ENCODE measurements at places on chromosomes 5 and 9.

GRCh38 chr5:143695244-143695864 is 116.6 kb upstream of the HMHB1 start:
- no peak for DNase-seq

DNA sequence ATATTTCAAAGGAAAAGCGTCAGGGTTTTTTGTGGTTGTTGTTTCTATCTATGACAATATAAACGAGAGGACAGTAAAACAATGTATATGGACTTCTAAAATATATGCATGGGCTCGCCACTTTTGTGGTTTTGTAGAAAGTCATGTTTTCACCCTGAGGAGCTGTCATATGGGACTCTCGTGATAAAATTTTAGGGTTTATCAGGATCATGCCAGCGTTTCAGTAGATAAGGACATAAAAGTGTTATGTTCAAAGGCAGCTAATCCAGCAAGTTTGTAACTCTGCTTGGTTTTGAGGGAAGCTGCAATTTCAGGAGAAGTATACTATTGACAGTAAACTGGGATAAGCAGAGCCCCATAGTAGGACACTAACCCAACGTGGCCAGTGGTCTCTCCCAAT is 120.3 kb downstream of the CDC42SE2 start:
- no peak for DNase-seq

- no peak for DNase-seq
These were observed 28.7 kb downstream of the EXOC3 start for GRCh38 chr5:471750-472058.

- DNase-seq = no peak
These were observed 1528.7 kb upstream of the CDH9 start for GRCh38 chr5:28567048-28567447.

DNA sequence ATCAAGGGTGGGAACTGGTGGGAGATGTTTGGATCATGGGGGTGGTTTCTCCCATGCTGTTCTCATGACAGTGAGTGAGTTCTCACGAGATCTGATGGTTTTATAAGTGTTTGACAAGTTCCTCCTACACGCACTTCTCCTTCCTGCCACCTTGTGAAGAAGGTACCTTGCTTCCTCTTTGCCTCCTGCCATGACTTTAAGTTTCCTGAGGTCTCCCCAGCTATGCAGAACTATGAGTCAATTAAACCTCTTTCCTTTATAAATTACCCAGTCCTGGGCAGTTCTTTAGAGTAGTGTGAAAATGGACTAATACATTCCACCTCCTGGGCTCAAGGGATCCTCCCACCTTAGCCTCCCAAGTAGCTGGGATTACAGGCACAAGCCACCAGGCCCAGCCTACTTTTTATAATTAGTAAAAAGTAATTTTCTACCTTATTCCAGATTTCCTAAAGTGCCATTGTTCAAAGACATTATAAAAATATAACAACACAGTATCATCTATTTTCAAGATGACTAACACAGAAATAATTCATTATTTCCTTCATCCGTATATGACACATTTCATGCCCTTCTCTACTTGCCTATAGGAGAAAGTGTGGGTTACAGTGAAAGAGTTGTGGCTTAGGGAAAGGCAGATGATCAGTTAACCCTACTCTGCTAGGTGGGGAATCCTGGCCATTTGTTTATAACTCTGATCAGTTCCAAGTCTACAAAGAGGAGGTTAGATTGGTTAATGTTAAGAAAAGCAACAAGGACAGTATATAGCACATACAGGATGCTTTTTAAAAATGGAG is 99.9 kb downstream of the TTC39B start:
- no peak for DNase-seq

- DNase-seq = peak; percentile 80
These were observed 34.5 kb downstream of the KCTD16 start for GRCh38 chr5:144205141-144205551.

GRCh38 chr9:18074041-18074440 is 399.9 kb upstream of the ADAMTSL1 start:
- peak; percentile 1 for DNase-seq

DNA sequence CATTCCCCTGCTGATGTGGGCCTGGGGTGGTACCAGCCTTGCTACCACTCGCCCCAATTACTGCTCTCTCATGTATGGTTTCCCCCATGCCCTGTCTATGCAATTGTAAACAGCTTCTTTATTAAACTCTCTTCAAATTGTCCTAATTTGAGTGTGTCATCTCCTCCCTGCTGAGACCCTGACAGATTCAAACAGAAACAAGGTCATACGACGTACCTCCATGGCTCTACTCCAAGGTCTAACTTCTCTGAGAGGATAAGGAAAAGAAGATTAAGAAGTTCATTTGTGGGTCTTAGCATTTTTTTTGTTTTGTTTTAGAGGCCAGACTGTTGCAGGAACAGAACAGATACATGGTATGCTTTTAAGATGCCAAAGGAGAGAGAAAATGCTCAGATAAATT is 38.0 kb downstream of the ABITRAM start:
- DNase-seq = no peak

- peak; percentile 48 for DNase-seq
These were observed 174.1 kb downstream of the C9orf152 start for GRCh38 chr9:110033869-110034268.

DNA sequence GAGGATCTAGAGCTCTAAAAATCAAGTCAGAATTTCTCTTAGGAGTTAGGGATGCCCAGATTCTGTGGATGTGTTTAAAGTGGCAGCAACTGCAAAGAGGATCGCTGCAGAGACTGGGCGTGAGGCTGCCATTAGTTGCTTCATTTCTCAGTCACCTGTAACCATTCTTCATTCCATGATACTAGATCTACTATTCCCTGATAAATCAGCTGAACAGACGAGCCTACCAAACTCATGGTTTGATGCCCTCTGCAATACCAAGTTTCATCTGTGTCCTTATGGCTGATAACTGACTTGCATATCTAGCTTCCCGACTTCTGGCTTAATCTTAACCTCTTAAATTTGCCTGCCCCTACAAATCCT is 33.3 kb downstream of the UBE2R2 start:
- DNase-seq = no peak

- DNase-seq = no peak
These were observed 11.0 kb downstream of the RNF145 start for GRCh38 chr5:159198063-159199036.

DNA sequence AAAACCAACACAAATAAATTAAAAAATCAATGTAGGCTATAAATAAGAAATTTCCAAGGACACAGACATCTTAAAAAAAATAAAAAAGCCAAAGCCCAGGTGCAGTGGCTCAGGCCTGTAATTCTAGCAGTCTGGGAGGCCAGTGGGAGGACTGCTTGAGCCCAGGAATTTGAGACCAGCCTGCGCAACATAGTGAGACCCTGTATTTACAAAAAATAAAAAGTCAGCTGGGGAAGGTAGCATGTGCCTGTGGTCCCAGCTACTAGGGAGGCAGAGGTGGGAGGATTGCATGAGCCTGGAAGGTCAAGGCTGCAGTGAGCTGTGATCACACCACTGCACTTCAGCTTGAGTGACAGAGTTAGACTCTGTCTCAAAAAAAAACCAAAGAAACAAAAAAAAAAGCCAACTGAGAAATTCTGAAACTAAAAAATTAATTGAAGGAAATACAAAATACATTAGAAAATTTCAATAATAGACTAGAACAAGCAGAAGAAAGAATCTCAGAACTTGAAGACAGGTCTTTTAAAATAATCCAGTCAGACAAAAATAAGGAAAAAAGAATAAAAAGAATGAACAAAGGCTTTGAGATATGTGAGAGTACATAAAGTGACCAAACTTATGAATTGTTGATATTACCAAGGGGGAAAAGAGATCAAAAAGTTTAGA is 149.5 kb upstream of the PANK3 start:
- no peak for DNase-seq

GRCh38 chr9:121711797-121712196 is 60.4 kb downstream of the DAB2IP start:
- DNase-seq = no peak

- no peak for DNase-seq
These were observed 10.2 kb downstream of the OR13J1 start for GRCh38 chr9:35859990-35860339.

DNA sequence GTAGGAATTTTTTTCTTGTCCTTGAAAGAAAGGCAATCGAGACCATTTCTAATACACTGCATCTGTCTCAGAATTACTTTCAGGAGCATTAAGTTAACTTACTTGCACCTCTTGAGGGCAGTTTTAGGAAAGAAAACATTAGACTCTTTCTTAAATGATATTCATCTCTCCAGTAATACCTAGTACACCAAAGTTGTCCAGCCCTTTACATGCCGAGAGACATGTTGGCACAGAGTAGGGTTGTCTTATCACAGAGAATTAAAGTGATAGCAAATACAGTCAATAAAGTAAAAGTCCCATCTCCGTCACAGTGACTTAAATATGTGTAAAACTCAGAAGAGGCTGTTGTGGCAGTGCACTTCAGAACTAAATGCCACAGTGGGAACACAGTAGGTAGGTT is 154.3 kb upstream of the KCNN2 start:
- no peak for DNase-seq

- DNase-seq = no peak
These were observed 447.9 kb upstream of the SGCD start for GRCh38 chr5:155878991-155879575.

- DNase-seq = no peak
These were observed 11.2 kb downstream of the ADAMTS2 start for GRCh38 chr5:179333796-179334761.
